H7 (cell line): ENCODE measurements at places on chromosomes 11 and 22. TPM values are rescaled to one million over a fixed set of nuclear protein-coding genes. Genes with fewer than 3 reads are reported as not detected.

The TMEM86A gene
- total RNA-seq = 0.70 and 1.5 TPM in 2 replicates

The OR51F2 gene
- total RNA-seq = not detected in 2 replicates

The MYBPC3 gene
- not detected in 2 replicates for total RNA-seq

GRCh38 chr11:19091366-19091765 is 25.6 kb upstream of the ZDHHC13 start:
- no peak for DNase-seq

GRCh38 chr11:126312961-126313360 is 9.1 kb downstream of the DCPS start:
- no peak for DNase-seq

DNA sequence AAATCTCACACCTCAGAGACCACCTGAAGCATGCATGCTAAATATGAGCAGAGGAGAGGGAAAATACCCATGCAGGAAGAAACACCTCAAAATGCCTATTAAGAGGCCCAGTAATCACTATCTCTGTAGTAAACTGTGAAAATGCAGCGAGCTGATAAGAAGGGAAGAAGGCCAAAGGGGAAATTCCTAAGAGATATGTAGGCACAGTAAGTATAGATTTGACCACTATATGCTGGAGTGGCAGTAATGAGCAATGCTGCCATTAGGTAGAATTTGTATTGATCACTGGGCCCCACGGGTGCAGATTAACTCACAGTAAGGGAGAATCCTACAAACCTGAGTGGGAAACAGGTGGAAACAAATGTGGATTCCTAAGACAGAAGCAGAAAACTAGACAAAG is 1813.1 kb upstream of the RAG2 start:
- DNase-seq = no peak
